T47D (cell line): ENCODE measurements at places on chromosomes 2 and 18.
A peak's percentile ranks its signal among the peaks of the same experiment; 100 is the strongest.

- DNase-seq: no peak
Measured at GRCh38 chr2:142868229-142868762, 9.2 kb upstream of the KYNU start.

- DNase-seq: no peak
Measured at GRCh38 chr2:14220101-14220500, 412.4 kb upstream of the LRATD1 start.

DNA sequence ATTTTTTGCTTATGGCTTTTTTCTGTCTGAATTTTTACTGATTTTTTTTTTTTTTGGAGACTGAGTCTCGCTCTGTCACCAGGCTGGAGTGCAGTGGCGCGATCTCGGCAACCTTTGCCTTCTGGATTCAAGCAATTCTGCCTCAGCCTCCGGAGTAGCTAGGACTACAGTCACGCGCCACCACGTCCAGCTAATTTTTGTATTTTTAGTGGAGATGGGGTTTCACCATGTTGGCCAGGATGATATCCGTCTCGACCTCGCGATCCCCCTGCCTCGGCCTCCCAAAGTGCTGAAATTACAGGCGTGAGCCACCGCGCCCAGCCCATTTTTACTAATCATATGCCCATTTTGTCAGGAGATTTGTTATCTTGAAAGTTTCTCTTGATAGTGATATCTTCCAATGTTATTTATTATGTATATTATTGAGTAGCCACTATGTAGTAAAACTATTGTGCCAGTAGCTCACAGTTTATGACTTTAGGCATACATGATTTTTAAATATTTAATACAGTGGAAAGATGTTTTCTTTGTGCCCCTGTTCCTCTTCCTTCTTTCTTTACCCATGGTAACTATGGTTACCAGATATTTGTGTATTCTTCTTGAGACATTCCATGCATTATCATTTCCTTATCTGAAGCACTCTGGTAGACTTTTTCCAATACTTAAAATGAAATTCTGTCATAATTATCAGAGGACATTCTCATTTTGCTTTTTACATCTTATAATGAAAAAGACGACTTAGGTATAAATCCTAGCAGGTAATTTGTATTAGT lies 2.1 kb downstream of the HAT1 start:
- no peak for DNase-seq

DNA sequence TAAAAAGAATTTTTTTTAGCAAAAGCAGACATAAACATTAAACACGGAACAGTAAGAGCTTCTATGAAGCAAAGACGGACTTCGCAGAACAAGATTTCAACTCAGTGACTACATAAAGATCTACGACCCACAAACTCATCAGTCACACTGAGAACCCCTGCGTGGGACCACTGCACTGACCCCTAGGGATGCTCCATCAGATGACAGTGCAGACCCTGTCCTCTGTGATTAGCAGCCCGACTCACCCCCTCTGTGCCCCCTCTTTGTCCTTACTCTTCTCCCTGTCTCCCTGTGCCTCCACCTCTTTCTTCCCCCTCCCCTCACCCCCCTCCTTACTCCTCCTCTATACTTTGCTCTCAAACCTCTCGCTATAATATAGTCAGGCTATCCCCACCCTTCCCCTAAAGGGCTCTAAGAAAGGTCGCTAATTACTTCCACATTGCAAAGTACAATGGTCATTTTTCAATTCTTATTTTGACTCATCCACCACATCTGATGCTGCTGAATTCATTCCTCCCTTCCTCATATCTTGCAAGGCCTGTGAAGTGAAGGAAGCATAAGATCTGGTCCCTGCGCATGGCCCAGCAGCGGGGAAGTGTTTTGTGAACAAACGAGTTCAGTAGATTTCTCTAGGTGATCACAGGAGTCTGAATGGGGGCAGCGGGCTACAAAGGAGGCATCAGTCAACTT lies 89.3 kb downstream of the CABYR start:
- DNase-seq: no peak

DNA sequence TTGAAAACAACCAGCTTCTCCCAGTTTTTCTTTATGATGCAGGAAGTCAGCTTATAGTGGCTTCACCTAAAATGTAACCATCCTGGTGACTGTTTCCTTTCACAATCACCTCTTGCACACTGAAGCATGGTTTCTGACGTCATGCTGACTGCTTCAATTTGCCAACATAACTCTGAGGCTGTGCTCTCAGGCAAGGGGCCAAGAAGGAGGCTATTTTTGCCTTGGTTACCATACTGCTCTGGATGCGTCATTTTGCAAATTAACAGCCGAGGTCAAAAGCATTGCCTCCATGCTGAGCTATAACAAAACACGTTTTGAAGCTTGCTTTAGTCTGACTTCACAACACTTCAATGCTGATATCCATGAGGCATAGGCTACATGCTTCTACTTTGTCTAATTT lies 397.8 kb downstream of the METTL4 start:
- peak; percentile 18 for DNase-seq

GRCh38 chr18:66638856-66639629 lies 35.2 kb upstream of the CDH19 start:
- no peak for DNase-seq
